ENCODE measurements at places on chromosomes 11 and 22.
A peak's percentile ranks its signal among the peaks of the same experiment; 100 is the strongest.

GRCh38 chr11:21893565-21893867 is 299.4 kb upstream of the ANO5 start:
- DNase-seq = no peak

GRCh38 chr11:12076840-12077534 is 33.4 kb upstream of the MICAL2 start:
- no peak for DNase-seq

GRCh38 chr11:67285541-67286498 is 3.3 kb upstream of the ANKRD13D start:
- DNase-seq = no peak

- no peak for DNase-seq
Measured at GRCh38 chr11:44885919-44886789, 64.5 kb downstream of the TP53I11 start.

DNA sequence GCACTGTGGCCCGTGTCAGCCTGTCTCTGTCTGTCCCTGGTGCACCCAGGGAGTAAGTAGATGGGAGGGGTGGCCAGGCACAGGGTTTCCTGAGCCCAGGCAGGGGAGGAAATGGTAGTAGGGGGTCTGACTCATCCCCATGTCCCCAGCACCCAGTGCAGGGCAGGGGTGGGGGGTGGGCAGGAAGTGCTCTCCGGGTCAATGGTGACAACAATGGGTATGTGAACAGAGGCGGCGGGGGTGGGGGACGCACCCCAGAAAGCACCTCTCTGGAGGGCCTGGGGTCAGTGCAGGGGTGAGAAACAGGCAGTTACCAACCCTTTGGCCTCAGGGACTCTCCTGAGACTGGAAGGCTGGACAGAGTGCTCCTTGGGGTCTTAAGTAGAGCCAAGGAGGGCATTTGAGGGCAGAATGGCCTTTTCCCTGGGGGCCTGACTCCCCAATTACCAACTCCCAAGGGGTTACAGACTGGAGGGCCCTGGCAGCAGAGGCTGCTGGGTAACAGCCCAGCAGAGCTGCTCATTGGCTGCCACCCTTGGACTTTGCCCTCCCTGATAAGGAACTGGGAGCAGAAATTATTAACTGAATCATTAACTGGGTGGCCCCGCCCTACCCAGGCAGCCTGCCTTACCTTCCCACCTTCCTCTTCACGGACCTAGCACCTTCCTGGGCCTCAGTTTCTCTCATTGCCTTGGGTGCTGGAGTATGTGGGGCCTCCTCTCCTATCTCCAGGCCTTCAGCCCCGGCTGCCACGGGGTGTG is 4.2 kb downstream of the MYRF start:
- DNase-seq = no peak

DNA sequence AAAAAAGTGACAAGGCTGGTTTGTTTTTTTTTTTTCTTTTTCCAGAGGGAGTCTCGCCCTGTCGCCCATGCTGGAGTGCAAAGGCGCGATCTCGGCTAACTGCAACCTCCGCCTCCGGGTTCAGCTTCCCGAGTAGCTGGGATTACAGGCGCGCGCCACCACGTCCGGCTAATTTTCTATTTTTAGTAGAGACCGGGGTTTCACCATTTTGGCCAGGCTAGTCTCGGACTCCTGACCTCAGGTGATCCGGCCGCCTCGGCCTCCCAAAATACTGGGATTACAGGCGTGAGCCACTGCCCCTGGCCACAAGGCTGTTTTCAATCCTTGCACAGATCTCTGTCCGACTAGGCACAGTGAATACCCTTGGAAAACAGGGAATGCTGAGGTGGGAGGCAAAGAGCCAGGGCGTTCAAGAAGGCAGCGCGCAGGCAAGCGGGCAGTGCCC is 566 bp downstream of the ATP6V1E1 start:
- DNase-seq = no peak

DNA sequence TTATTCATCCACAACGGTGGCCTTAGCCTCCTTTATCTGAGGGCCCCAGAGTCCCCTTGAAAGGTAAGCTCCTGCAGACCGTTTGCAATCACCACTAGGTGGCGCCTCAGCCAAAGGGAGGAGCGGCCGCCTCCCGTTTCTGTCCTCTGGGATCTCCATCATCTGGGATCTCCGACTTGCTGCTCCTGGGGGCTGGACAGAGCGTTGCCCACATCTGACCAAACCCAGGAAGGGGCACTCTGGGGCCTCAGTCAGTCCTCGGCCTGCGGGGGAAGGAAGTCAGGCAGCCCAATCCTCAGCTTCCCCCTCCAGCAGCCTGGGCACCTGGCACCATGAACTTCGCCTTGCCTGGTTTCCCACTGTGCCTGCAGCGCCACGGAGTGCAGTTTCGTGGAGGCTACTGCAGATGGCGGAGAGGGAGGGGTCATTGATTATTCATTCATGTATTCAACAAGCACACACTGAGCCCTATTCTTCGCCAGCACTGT is 23.5 kb downstream of the TP53I11 start:
- DNase-seq = peak; percentile 58

GRCh38 chr11:75158241-75158640 is 7.3 kb downstream of the SLCO2B1 start:
- DNase-seq = no peak

Data from activated CD4-positive, alpha-beta T cell treated with anti-CD3 and anti-CD28 coated beads, Interleukin-2, amount 10 ng/mL, durations not matched to agents 7 days and 5 days (primary cell).